Type B pancreatic cell (in vitro differentiated cells): ENCODE measurements at places on chromosomes 5 and 9. TPM values are rescaled to one million over a fixed set of nuclear protein-coding genes. Genes with fewer than 3 reads are reported as not detected.
A peak's percentile ranks its signal among the peaks of the same experiment; 100 is the strongest.

DNA sequence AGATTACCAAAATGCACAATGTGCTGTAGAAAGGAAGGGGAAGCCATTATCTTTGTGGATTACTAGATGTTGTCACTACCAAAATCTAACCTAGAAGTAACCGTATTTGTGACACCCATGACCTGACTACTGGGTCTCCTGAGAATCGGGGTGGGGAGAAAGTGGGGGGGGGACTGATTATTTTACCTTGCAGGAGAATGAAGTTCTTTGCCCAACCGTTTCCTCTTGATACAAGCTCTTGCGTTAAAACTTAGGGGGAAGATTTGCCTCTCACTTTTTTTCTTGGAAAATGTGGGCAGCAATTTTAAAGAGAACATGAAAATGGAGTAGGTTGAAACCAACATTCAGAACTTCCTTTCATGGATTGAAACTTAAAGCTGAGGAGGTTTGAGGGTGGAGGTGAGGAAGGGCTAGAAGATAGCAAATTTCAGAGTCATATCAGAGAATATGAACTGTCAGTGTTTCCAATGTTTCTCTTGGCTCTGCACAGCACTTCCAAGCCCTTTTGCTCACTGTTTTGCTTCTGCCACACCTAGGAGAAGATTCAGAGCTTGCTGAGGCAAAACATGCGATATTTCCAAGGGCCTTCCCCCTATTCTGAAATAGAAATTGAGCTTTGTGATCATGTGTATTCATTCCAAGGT lies 280.8 kb downstream of the AOPEP start:
- H3K4me3 ChIP-seq: peak overlapping the region; percentile 96
- peaks cover 49% of the 10 kb centered on the region for H3K36me3 ChIP-seq
- peak overlapping the region; percentile 94 for H3K27ac ChIP-seq
- H3K27me3 ChIP-seq: no peaks in the 10 kb centered on the region

- H3K27ac ChIP-seq: peak overlapping the region; percentile 7
- peaks cover 10% of the 10 kb centered on the region for H3K36me3 ChIP-seq
- DNase-seq: no peak
- H3K4me1 ChIP-seq: peaks cover 17% of the 10 kb centered on the region
- H3K4me3 ChIP-seq: no peak overlapping the region
These were observed 25.8 kb upstream of the F2R start for GRCh38 chr5:76690037-76690679.

GRCh38 chr5:109714592-109714991 lies 24.9 kb downstream of the MAN2A1 start:
- peaks cover 10% of the 10 kb centered on the region for H3K4me1 ChIP-seq
- H3K36me3 ChIP-seq: peaks cover 10% of the 10 kb centered on the region
- H3K4me3 ChIP-seq: no peak overlapping the region
- no peak overlapping the region for H3K27ac ChIP-seq
- DNase-seq: no peak
- no peaks in the 10 kb centered on the region for H3K27me3 ChIP-seq

GRCh38 chr9:116951588-116952435 lies 264.7 kb downstream of the TRIM32 start:
- no peaks in the 10 kb centered on the region for H3K36me3 ChIP-seq
- H3K27me3 ChIP-seq: peaks cover 44% of the 10 kb centered on the region

DNA sequence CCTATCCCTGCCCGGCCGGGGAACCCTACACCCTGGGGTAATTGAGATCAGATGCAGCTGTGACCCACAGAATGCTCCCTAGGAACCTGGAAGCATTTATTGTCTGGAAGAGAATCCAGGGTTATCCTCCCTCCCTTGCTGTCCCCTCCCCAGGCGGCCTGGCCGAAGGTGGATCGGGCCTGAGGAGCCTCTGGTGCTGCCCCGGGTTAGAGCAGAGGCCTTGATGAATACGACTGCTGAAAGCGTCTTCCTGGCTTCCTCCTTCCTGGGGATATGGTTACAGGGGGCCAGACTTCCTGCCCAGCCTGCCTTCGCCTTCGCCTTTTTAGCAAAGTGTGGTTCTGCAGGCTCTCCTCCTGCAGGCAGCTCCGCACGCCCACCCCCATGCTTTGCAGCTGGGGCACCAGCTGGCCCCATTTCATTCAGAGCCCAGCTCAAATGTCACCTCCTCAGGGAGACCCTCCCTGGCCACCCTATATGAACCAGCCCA lies 22.5 kb upstream of the PTGS1 start:
- H3K36me3 ChIP-seq: no peaks in the 10 kb centered on the region
- H3K27me3 ChIP-seq: peaks cover 51% of the 10 kb centered on the region
- H3K4me1 ChIP-seq: peaks cover 16% of the 10 kb centered on the region
- no peak for DNase-seq
- peak overlapping the region; percentile 21 for H3K4me3 ChIP-seq

- H3K4me3 ChIP-seq: no peak overlapping the region
- no peaks in the 10 kb centered on the region for H3K36me3 ChIP-seq
- no peak overlapping the region for H3K27ac ChIP-seq
- H3K4me1 ChIP-seq: no peaks in the 10 kb centered on the region
These were observed 79.8 kb downstream of the TENT4A start for GRCh38 chr5:6792911-6793471.

GRCh38 chr9:5799314-5799713 lies 33.6 kb downstream of the ERMP1 start:
- H3K4me3 ChIP-seq: peak overlapping the region; percentile 37
- no peak for DNase-seq
- peaks cover 15% of the 10 kb centered on the region for H3K4me1 ChIP-seq
- peaks cover 16% of the 10 kb centered on the region for H3K36me3 ChIP-seq
- no peaks in the 10 kb centered on the region for H3K27me3 ChIP-seq
- H3K27ac ChIP-seq: peak overlapping the region; percentile 44

DNA sequence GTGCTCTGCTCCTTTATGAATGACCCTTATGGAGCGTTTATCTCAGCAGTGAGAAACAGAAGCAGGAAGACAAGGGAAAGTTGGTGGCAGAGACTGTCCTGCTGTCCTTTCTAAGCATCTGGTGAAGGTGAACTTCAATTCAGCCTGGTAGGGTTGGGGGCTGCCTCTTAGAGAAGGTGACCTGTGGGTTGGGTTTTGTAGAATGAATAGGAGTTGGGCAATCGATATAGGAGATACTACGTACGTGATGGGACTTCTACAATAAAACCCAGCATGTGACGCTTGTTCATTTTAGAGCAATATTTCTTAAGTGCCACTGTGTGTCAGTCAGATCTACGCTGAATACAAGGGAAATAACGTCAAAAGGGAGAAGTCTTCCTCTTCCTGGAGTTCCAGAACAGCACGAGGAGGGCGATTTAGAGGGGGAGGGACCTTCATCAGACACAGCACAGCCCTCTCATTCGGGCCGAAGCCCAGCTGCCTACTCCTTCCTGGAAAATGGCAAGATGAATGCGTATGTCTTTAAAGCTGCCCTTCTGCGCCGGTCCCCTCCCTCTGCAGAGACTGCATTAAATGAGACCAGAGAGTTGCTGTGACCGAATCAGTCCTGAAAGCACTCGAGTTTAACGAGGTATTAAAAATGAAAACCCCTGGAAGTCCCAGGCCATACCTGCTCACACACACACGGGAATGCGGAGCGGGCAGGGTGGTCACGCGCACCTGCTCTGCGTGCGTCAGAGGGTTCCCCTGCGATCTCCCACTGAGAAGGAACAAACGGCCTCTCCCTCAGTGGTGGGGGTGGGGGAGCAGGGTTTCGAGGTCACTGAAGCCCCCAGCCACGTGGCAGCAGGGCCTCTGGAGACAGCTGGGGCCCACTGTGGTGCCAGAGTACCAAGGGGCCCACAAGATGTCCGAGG lies 85.3 kb upstream of the SARDH start:
- H3K36me3 ChIP-seq: peaks cover 10% of the 10 kb centered on the region
- H3K4me3 ChIP-seq: peak overlapping the region; percentile 13
- H3K4me1 ChIP-seq: peaks cover 37% of the 10 kb centered on the region
- no peak for DNase-seq
- H3K27me3 ChIP-seq: no peaks in the 10 kb centered on the region
- H3K27ac ChIP-seq: peak overlapping the region; percentile 2

DNA sequence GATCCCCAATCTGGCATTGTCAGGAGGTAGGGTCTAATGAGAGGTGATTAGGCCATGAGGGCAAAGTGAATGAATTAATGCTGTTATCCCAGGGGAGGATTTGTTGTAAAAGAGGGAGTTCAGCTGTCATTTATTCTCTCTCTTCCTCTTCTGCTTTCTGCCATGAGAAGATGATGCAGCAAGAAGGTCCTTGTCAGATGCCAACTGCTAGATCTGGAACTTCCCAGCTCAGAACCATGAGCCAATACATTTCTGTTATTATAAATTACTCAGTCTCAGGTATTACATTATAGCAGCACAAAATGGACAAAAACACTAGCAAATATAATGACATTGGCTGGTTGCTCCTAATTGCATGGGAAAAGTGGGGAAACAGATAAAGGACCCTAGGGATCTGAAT lies 15.6 kb upstream of the BICD2 start:
- no peaks in the 10 kb centered on the region for H3K4me1 ChIP-seq
- no peak overlapping the region for H3K27ac ChIP-seq

DNA sequence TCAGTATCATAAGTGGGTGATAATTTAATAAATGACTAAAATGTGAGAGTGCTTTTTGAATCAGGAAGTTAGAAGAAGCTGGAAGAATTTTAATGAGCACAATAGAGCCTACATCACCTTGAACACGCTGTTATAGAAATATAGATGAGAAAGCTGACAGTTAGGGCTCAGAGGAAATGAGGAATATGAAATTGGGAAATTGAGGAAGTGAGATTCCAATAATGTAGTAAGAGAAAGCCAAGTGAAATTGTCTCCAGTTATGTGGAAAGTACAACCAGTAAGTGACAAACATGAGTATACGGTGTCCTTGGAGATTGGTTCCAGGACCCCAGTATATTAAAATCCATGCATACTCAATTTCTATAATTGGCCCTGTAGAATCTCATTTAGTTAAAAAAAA lies 235.9 kb upstream of the FAM174A start:
- H3K27me3 ChIP-seq: no peaks in the 10 kb centered on the region
- DNase-seq: no peak
- H3K27ac ChIP-seq: no peak overlapping the region
- no peaks in the 10 kb centered on the region for H3K36me3 ChIP-seq
- H3K4me1 ChIP-seq: no peaks in the 10 kb centered on the region

- no peak overlapping the region for H3K4me3 ChIP-seq
- no peaks in the 10 kb centered on the region for H3K4me1 ChIP-seq
- H3K27ac ChIP-seq: no peak overlapping the region
- H3K36me3 ChIP-seq: no peaks in the 10 kb centered on the region
- no peak for DNase-seq
These were observed 718.1 kb upstream of the CDH6 start for GRCh38 chr5:30475429-30475828.

- DNase-seq: peak; percentile 40
- no peak overlapping the region for H3K4me3 ChIP-seq
- no peaks in the 10 kb centered on the region for H3K36me3 ChIP-seq
- peaks cover 8% of the 10 kb centered on the region for H3K27me3 ChIP-seq
- H3K4me1 ChIP-seq: peaks cover 24% of the 10 kb centered on the region
- H3K27ac ChIP-seq: peak overlapping the region; percentile 39
These were observed 9.5 kb upstream of the NKD2 start for GRCh38 chr5:999032-999501.

GRCh38 chr5:81768935-81769452 lies 18.1 kb upstream of the SSBP2 start:
- peaks cover 14% of the 10 kb centered on the region for H3K4me1 ChIP-seq
- H3K36me3 ChIP-seq: no peaks in the 10 kb centered on the region
- no peak overlapping the region for H3K4me3 ChIP-seq
- H3K27ac ChIP-seq: peak overlapping the region; percentile 79
- no peak for DNase-seq
- H3K27me3 ChIP-seq: no peaks in the 10 kb centered on the region

GRCh38 chr9:27538647-27539046 lies 9.0 kb upstream of the MOB3B start:
- peaks cover 53% of the 10 kb centered on the region for H3K4me1 ChIP-seq
- no peak for DNase-seq
- no peak overlapping the region for H3K4me3 ChIP-seq
- H3K36me3 ChIP-seq: peaks cover 11% of the 10 kb centered on the region
- peak overlapping the region; percentile 3 for H3K27ac ChIP-seq

DNA sequence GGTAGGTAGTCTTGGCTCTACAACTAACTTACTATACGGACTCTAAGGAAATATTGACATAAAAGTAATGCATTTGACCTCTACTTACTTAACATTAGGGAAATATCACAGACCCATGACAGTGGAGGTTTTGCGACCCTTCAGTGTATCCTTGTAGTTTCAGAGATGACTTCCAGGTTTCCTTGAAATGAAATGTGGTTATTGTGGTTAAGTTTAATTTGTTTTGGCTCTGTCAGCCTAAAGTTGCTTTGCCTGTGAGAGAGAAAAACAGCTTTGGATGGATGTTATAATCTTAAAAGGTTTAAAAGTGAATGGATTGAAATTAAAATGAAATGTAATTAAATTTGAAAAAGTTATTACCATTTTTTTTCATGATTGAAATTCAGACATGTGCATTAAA lies 42.9 kb downstream of the LRRTM2 start:
- H3K4me1 ChIP-seq: peaks cover 25% of the 10 kb centered on the region
- DNase-seq: no peak
- peaks cover 50% of the 10 kb centered on the region for H3K36me3 ChIP-seq
- H3K4me3 ChIP-seq: no peak overlapping the region

- H3K27ac ChIP-seq: no peak overlapping the region
- H3K4me3 ChIP-seq: no peak overlapping the region
- no peak for DNase-seq
- H3K4me1 ChIP-seq: peaks cover 24% of the 10 kb centered on the region
- H3K36me3 ChIP-seq: no peaks in the 10 kb centered on the region
These were observed 234.6 kb upstream of the CD180 start for GRCh38 chr5:67431191-67431590.

GRCh38 chr9:137492464-137493363 lies 33.6 kb upstream of the NSMF start:
- no peak for DNase-seq
- no peaks in the 10 kb centered on the region for H3K4me1 ChIP-seq
- H3K27ac ChIP-seq: no peak overlapping the region
- no peaks in the 10 kb centered on the region for H3K27me3 ChIP-seq
- H3K4me3 ChIP-seq: no peak overlapping the region

GRCh38 chr5:121688781-121689180 lies 162.9 kb upstream of the FTMT start:
- no peak for DNase-seq
- no peak overlapping the region for H3K27ac ChIP-seq
- no peaks in the 10 kb centered on the region for H3K27me3 ChIP-seq
- H3K36me3 ChIP-seq: no peaks in the 10 kb centered on the region
- peaks cover 12% of the 10 kb centered on the region for H3K4me1 ChIP-seq
- no peak overlapping the region for H3K4me3 ChIP-seq

DNA sequence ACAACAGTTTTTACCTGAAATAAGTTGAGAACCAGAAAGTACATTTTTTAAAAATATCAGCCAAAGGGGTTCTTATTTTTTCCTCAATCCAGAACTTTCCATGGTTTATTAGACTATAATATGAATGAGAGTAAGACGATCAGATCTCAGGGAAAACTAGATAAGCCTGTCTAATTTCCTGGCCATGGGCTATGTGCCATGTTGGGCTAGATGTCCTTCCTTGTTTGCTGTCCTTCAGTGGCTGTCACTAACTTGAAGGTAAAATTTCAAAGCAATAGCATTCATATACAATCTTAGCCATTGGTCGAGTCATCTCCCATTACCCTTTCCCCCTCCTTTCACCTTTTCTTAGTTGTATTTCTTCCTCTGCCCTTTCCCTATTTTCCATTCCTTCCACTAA lies 179.5 kb upstream of the PPP1R2B start:
- no peak overlapping the region for H3K27ac ChIP-seq
- no peaks in the 10 kb centered on the region for H3K36me3 ChIP-seq
- H3K4me1 ChIP-seq: peaks cover 11% of the 10 kb centered on the region
- no peak overlapping the region for H3K4me3 ChIP-seq
- peaks cover 7% of the 10 kb centered on the region for H3K27me3 ChIP-seq

The INSL6 gene
- total RNA-seq: not detected in 2 replicates

The DCTN3 gene
- 81.6 and 93.4 TPM in 2 replicates for total RNA-seq

The DPYSL3 gene
- 11.9 and 36.0 TPM in 2 replicates for total RNA-seq

The GABRA6 gene
- total RNA-seq: not detected in 2 replicates

The FAM221B gene
- total RNA-seq: 1.1 TPM in 1 of 2 replicates, not detected in the other

The SLC1A1 gene
- 6.0 and 16.2 TPM in 2 replicates for total RNA-seq

The HAPLN1 gene
- 3.1 and 5.5 TPM in 2 replicates for total RNA-seq

The LCN9 gene
- total RNA-seq: 1.1 and 2.0 TPM in 2 replicates

The FANCC gene
- 13.0 and 19.2 TPM in 2 replicates for total RNA-seq
